Tongue (tissue), 3 donors: ENCODE measurements at places on chromosomes 7 and 10.

DNA sequence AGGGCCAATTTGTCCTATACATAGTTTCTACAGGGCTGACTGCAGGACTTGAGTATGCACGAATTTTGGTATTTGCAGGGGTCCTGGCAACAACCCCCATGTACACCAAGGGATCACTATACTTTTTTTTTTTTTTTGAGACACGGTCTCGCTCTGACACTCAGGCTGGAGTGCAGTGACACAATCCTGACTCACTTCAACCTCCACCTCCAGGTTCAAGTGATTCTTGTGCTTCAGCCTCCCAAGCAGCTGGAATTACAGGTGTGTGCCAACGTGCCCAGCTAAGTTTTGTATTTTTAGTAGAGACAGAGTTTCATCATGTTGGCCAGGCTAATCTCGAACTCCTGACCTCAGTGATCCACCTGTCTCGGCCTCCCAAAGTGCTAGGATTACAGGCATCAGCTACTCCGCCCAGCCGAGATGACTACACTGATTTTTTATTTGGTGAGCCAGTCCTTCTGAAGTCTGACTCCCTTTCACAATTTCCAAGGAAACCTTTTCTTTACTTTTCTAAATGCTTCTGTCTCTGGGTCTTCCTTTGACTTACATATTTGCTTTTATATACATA is 19.8 kb downstream of the CFAP70 start:
- no peak for DNase-seq

DNA sequence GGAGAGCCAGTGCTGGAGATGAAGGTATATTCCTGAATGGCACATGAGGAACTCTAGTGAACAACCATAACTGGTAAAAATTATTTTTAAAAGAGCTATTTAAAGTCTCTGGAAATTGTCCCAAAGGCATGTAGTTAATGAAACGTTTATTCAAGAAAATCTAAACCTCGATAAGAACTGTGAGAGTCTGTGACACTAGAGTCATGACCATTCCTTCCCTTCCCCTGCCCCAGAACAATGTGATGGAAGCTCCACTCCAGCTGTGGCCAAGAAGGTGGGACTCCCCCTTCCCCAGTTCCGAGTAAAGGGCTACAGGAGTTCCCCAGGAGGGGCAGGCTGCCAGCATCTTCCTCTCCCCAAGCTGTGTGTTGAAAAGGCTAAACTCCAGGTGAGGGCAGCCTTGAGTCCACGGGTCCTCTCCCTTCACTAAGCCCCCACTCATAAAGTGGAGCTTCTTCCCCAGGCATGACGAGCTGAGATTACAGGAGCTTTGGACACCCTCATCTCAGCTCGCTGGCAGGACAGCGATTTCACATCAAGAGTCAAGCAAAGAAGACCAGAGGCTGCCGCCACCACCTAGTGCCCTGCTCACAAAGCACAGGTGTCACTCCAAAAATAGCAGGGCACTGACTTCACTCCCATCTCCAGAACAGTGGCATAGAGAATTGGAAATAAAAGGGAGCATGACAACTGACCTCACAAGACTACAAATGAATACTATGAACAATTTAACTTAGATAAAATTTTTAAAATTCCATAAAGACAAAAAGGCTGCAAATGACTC is 68.5 kb downstream of the NHLRC2 start:
- DNase-seq: no peak

DNA sequence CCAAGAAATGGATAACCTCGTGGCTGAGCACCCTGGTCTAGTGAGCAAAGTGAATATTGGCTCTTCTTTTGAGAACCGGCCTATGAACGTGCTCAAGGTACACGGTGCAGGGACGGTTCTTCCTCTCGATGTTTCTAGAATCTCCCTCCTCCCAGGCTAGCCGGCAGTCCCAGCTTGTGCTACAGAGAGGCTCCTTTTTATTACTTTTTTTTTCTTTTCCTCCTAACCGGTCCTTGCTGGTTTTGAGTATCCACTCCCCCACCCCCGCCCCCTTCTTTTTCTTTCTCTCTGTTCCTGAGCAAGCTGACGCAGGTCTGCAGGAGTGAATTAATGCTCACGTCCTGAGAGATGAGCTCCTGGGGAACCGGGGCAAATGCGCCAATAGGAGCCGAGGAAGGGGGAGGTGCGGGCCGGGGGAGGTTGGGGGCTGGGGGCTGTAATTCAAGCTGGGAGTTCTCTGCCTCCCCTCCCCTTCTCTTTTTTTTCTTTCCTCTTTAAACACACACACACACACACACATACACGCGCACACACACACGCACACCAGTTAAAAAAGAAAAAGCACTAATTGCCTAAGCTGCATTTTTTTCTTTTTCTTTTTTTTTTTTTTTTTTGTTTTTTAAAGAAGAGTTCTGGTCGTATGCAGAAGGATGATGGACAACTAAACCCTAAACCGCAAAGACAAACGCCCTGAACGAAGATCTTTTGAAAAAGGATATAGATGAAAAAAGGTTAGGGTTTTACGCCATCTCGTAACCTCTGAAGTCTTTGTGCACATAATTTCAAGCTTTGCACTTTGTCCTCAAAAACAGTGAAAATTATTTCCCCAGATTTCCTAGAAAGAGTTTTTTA is 6.6 kb downstream of the CPA2 start:
- peak; percentile 97 for DNase-seq

- peak; percentile 83 for DNase-seq
Observed at GRCh38 chr7:5997210-5997808, 11.5 kb downstream of the PMS2 start.

DNA sequence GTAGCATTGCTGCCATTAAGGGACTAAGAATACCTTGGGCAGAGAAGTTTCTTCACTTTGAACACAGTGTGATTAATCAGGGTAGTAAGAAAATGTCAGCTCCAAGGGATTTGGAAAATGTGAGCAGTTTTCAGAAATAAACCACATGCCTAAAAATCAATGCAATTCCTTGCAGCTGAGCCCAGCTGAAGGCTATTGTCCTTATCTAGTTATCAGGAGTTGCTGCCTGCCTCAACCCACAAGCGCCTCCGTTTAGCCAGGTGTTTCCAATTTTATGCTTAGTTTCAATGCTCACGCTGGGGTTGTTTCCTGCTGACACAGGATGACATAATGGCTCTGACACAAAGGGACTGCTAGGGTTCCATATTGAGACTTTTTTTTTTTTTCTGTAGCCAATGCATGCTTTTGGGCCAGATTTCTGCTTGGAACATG is 132.3 kb upstream of the ANK3 start:
- DNase-seq: peak; percentile 56

DNA sequence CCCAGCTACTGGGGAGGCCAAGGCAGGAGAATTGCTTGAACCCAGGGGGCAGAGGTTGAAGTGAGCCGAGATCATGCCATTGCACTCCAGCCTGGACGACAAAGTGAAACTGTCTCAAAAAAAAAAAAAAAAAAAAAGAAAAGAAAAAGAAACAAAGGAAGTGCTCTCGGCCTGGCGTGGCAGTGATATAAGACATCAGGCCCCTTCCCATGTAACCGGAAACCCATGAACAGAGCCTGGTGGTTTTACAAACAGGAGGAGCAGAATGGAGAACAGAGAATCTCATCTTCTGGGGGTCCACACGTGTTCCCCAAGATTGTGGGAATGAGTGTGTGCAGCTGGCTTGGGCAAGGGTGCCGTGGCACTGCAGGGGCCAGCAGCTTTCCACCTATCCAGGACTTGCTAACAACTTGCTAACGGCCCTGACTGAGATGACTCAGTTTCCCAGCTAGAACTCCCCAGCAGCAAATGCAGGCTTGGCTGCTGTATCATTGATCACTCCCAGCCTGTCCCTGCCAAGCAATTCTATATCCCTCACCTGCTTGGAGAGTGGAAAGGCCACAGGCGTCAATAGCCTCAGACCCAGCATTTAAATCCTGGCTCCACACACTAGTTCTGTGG is 103.0 kb downstream of the COL26A1 start:
- peak; percentile 38 for DNase-seq

GRCh38 chr10:104581884-104582601 is 59.0 kb upstream of the SORCS3 start:
- DNase-seq: no peak

- DNase-seq: no peak
Observed at GRCh38 chr7:51158211-51158610, 158.4 kb downstream of the COBL start.

- DNase-seq: peak; percentile 75
Observed at GRCh38 chr10:75283078-75283670, 47.4 kb upstream of the COMTD1 start.
